Thoracic aorta (tissue), 2 donors: ENCODE measurements at places on chromosomes 11 and 22. TPM values are rescaled to one million over a fixed set of nuclear protein-coding genes. Genes with fewer than 3 reads are reported as not detected.

DNA sequence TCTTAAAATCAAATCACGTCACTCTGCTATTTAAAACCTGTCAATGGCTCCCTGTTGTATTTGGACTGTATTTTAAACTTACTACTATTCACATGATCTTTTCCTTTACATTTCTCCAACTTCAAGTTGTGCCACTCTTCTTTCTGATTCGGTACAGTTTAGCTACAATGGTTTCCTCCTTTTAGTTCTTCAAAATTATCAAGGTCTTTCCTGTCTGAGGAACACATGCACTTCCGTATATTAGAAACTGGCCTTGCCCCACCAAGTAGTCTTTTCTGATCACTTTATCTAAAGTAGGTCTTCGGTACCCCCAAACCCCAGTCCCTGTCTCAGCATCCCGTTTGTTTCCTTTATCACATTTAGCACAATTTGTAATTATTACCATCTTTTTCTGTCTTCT, 81.8 kb downstream of the MTMR3 start:
- H3K4me1 ChIP-seq, result no peaks in the 10 kb centered on the region
- no peak overlapping the region for H3K27ac ChIP-seq
- no peak overlapping the region for H3K4me3 ChIP-seq
- DNase-seq, result no peak
- peaks cover 4% of the 10 kb centered on the region for H3K36me3 ChIP-seq
- no peaks in the 10 kb centered on the region for H3K27me3 ChIP-seq

- no peaks in the 10 kb centered on the region for H3K4me1 ChIP-seq
- DNase-seq, result no peak
- no peak overlapping the region for H3K27ac ChIP-seq
- no peaks in the 10 kb centered on the region for H3K36me3 ChIP-seq
These were observed 944.6 kb downstream of the NTM start for GRCh38 chr11:132314911-132315455.

DNA sequence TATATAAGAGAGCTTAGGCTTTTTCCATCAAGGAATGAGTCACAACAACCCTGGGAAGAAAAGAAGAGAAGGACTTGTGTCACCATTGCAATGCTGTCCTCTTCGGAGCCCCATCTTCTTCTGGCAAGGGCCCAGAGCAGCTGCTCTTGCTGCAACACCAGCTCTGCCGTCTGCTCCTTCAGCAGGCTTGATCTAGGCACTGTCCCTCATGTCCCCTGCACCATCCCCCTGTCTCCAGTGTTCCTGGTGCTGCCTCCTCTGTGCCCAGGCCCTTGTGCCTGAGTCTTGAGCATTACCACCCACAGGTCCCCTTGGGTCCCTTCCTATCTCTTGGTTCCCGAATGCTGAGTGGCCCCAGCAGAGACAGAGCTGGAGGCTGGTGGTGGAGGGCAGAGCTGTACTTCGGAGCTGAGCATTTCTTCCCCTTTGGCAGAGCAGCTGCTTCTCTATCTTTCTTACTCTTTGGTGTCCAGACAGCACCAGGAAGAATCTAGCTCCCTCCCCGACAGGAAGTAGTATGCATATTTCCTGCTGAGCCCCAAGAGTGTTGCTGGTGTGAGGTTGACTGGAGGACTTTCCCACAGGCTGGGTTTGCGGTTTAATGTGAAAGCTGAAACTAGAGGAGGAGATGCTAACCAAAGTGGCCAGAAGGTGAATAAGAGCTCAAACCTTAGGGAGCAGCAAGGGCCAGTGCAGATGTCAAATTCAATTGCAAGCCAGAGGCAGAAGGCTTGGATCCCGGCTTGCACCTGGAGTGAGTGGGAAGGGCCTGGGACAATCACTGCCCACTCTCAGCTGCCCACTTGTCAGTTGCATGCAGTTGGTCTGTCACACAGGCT, 27.8 kb downstream of the WEE1 start:
- no peak overlapping the region for H3K27ac ChIP-seq
- no peak for DNase-seq
- no peak overlapping the region for H3K4me3 ChIP-seq
- no peaks in the 10 kb centered on the region for H3K36me3 ChIP-seq
- H3K4me1 ChIP-seq, result no peaks in the 10 kb centered on the region
- H3K27me3 ChIP-seq, result no peaks in the 10 kb centered on the region

DNA sequence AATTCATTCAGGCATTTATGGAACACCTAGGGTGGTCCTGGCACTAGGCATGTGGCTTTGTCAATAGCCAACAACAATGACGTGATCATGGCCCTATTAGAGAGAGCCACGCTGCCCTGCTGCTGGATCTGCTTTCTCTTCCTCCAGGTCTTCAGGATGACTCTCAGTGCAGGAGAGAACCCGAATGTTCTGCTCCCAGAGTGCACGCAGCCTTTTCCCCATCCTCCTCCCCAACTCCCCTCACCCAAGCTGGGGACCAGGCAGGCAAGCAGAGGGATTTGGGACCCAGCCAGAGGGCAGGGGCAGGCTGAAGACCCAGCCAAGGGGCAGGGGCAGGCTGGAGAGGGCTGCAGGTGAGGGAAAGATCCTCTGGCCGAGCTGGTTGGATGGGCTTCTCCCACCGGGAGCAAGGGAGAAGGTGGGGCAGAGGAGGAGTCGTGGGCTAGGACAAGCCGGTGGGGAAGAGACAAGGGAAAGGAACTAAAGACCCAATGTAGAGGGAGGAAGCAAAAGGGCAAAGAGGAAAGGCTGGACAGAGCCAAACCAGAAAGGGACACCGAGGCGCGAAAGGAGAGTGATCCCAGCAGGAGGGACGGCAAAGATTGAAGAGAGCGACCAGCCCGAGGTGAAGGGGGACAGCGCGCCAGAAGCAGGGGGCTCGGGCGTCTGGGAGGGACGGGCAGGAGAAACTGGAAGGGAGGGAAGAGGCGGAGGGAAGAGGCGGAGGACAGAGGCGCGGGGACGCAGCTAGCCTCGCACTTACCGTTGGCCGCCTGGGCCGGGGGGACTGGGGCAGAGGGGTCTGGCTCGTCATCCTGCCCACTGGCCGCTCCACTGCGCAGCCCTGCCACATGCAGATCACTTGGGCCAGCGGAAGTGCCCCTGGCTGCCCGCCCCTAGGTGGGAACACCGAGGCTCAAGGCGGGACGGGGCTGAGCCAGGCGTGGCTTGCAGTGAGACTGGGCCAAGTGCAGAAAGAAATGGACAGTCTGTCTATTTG, at the start of gene KCTD14:
Gene KCTD14 (minus strand): TSS at position 880 of the 1,000 bp plus-strand sequence. CDS start 27 bp downstream, at position 853.
- H3K27ac ChIP-seq, result peak within 1 kb of the TSS; percentile 43
- no peaks in the 10 kb centered on the region for H3K27me3 ChIP-seq
- no peak for DNase-seq
- H3K4me1 ChIP-seq, result peaks cover 2% of the 10 kb centered on the region
- no peaks in the 10 kb centered on the region for H3K36me3 ChIP-seq

DNA sequence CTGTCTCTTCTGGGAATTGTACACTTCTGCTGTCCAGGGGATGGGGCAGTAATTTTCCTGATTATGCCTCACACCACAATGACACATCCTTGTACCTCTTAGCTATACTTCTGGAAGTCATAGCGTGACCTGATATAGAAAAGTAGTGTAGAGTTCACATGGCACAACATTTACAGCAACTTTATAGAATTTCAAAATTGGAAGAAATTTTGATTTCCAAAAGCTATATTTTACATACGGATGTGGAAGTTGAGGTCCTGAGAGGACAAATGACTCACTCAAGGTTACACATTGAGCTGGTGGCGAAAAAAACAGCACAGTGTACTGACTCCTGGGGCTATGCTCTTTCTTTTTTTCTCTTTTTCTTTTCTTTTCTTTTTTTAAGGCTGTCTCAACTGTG, 6.3 kb upstream of the CYP2R1 start:
- H3K27me3 ChIP-seq, result no peaks in the 10 kb centered on the region
- no peaks in the 10 kb centered on the region for H3K36me3 ChIP-seq
- no peak for DNase-seq
- no peak overlapping the region for H3K27ac ChIP-seq
- no peak overlapping the region for H3K4me3 ChIP-seq

DNA sequence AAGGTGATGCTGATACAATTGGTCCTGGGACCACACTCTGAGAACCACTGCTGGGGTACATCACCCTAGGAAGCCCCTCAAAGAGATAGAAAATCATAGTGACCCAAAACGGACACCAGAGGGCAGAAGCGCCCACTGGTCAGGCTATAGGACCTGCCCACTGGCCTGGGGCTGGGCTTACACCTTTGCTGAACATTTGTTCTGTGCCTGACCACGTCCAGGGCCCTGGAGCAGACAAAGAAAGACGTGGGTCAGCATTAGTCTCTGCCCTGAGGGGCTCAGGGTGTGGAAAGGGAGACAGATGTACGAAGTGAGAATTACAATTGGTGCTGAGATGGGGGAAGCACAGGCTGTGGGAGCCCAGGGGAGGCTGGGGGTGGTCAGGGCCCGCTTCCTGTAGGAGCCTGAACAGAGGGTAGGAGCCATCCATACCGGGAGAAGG, 14.4 kb upstream of the SERPINH1 start:
- no peak for DNase-seq
- peaks cover 8% of the 10 kb centered on the region for H3K4me1 ChIP-seq
- H3K27me3 ChIP-seq, result no peaks in the 10 kb centered on the region
- H3K27ac ChIP-seq, result no peak overlapping the region
- no peaks in the 10 kb centered on the region for H3K36me3 ChIP-seq
- no peak overlapping the region for H3K4me3 ChIP-seq

DNA sequence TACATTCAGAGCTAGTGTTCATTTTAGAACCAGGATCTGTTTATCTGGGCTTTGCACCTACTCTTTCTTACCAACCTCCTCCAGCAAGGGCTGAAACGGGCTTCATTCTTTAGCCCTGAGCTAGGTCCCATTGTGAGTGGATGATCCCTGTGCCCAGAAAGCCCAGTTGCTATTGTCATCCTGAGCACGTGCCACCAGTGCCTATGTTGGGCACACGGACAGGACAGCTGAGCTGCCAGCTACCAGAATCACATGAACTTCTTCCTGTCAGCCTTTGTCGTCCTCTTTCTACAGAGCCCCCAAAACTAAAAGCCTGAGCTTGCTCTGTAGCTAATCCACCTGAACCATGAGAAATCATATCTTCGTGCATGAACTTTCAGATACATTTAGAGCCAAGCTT, 74.4 kb upstream of the NTM start:
- H3K4me3 ChIP-seq, result no peak overlapping the region
- no peaks in the 10 kb centered on the region for H3K36me3 ChIP-seq
- H3K4me1 ChIP-seq, result no peaks in the 10 kb centered on the region
- H3K27ac ChIP-seq, result no peak overlapping the region

Gene EFCAB6
- total RNA-seq, result 2.2 TPM

Gene MAP6
- total RNA-seq, result 15.6 TPM

Gene NLRP6
- 6.6 TPM for total RNA-seq

Gene TTC28
- 94.2 TPM for total RNA-seq

Gene LYVE1
- 121 TPM for total RNA-seq
